ENCODE measurements at places on chromosomes 7 and 10.

- no peak for DNase-seq
Observed at GRCh38 chr10:14171336-14171735, 159.4 kb downstream of the FRMD4A start.

DNA sequence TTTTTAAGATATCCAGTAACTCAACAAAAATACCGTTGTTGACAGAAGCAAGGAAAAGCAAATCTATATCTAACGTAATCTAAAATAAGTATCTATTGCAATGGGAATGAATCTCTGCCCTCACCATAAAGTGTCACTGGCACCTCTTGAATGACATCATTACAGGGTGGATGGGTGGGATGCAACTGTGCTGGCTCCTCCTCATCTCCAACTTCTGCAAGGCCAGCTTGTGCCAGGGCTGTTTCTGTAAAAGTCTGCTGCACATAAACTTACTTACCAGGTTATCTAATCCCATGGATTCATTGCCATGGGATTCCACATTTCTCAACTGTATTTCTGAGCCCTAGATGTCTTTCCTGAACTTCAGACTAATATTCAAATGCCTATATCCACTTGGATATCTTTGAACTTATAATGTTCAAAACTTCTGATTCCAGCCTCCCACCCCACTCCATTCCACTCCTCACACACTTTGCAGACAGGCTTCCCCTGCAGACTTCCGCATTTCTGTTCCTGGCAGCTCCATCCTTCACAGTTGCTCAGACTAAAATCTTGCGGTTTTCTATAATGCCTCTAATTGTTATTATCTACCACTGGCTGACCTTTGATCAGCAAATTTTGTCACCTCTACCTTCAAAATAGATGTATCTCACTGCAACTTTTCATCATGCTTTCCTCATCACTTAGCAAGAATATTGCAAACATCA, 10.7 kb downstream of the FGL2 start:
- no peak for DNase-seq

- no peak for DNase-seq
Observed at GRCh38 chr10:78555128-78555527, 513.6 kb upstream of the ZMIZ1 start.

GRCh38 chr7:25881317-25882037, 270.5 kb upstream of the NFE2L3 start:
- DNase-seq = no peak

DNA sequence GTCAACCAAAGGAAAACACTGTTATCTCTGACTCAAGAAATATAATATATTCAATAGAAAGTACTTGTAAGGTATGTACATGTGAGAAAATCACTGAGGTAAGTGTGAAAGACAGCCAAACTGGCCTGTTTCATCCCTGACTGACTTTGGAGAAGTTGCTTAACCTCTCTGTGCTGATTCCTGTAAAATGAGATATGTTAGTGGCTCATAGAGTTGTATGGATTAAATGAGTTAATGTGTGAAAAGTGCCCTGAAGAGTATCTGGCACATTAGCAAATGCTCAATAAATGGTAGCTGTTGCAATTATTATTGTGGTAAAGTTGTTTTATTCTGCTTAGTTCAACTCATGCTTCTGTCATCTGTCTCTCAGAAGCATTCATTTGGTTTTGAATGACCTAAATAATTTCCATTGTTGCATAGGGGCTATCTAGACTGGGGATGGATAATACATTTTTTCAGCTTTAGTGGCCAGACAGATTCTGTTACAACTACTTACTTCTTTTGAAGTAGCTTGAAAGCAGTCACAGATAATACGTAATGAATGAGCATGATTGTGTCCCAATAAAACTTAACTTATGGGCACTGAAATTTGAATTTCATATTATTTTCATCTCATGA, 84.3 kb downstream of the SKAP2 start:
- no peak for DNase-seq

DNA sequence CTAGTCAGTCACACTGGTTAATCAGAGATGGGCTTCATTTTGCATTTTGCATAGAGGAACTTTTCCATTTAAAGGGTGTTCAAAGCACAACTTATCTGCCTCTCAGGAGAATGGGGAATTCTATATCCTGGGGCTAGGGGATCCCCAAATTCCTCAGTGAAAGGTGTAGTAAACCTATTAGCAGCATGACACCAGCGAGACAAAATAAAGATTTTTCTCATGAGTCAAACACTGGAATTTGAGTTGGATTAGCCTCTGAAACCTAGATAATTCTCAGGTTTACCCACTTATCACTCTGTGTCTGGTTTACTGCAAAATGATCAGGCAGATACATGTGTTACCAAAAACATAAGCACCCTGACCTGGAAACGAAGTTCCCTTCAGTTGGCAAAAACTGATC, 2.1 kb downstream of the AFAP1L2 start:
- DNase-seq = no peak

DNA sequence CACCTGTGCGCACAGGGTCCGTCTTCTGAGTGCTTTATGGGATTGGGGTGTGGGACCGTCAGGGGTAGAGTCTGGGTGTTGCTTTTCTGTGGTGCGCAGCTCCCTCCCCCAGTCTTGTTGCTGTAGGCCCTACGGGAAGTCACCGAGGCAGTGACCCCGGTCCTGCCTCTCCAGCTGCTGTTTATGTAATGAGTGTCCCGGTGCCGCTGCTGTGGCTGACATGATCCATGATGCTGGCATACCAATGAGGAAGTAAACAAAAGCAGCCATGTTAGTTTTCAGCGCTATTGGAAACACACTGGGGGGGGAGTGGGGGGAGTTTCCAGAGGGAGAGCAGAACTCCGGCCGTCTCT, 1.1 kb downstream of the TRIM8 start:
- no peak for DNase-seq

GRCh38 chr10:30481603-30482002, 47.6 kb downstream of the MAP3K8 start:
- no peak for DNase-seq

- DNase-seq = no peak
Observed at GRCh38 chr7:157339777-157340677, 3.2 kb downstream of the DNAJB6 start.

GRCh38 chr10:42960491-42960990, 116.3 kb upstream of the RET start:
- no peak for DNase-seq

GRCh38 chr10:98433371-98433770, 13.4 kb downstream of the HPS1 start:
- DNase-seq = no peak
